Substantia nigra (tissue), 51 donors: ENCODE measurements at places on chromosomes 3 and 15.

GRCh38 chr15:93523481-93523880 lies 434.5 kb upstream of the RGMA start:
- DNase-seq, result no peak

GRCh38 chr3:146077181-146077580 lies 83.8 kb downstream of the PLOD2 start:
- DNase-seq, result no peak

GRCh38 chr3:196007744-196008335 lies 74.0 kb downstream of the TFRC start:
- no peak for DNase-seq

DNA sequence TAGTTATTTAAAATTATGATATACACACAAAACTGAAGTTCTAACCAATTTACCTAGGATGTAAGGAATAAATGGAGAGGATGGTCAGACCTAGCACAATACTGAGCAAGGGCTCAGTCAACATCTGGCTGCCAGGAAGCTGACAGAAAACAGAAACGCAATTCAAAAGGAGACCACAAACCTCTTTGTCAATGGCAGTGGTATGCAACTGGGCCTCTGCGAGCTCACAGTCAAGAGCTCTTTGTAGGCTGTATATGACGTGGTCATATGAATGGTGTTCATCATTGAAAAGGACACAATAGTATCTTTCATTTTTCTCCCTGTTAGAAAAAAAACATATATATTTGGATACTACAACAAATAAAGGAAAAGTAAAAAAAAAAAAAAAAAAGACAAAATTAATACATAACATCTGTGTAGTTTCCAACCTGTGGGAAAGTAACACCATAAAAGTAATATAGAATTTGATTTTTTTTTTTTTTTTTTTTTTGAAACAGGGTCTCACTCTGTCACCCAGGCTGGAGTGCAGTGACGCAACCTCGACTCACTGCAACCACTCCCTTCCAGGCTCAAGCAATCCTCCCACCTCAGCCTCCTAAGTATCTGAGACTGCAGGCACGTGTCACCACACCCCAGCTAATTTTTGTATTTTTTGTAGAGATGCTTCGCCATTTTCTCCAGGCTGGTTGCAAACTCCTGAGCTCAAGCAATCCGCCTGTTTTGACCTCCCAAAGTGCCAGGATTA lies 37.9 kb downstream of the UBR1 start:
- DNase-seq, result no peak

DNA sequence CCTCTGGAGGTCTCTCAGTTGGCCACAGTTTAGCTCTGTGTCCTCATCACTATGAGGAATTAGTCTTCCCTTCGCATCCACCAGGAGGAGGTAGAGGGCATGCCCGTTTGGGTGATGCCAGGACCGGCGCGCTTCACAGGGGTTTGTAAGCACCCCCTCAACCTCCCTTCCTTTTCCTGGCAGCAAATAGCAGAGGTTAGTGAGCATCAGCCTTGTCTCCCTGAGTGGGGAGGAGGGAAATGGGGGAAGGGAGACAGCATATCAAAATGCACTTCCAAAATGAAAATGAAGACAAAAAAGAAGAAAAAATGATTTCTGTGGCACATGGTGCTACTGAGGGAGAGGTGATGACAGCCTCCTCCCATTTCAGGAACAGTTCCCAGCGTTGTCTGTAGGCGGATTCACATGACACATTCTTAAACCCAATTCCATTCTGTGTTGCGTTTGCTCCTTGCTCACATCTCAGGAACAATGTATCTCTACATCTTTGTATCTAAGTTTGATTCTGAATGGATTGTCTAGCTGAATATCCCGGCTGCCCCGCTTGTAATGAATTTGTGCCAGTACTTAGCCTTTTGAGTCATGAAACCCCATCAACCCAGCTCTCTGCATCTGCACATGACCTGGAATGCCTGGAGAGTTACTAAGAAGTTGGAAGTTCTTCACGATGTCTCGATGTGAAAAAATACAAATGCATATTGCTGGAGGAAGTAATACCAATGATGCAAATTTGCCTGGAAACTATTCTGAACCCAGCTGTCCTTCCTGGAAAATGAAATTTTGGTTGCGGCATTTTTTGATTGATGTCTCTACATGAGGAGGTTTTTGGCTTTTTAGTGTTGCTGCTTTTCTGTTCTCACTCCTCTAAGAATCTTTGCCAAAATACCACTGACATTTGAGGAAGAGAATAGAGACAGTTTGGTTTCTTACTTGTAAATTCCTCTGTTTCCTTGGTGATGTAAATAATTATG lies 45.2 kb downstream of the TYRO3 start:
- DNase-seq, result peak; percentile 41

DNA sequence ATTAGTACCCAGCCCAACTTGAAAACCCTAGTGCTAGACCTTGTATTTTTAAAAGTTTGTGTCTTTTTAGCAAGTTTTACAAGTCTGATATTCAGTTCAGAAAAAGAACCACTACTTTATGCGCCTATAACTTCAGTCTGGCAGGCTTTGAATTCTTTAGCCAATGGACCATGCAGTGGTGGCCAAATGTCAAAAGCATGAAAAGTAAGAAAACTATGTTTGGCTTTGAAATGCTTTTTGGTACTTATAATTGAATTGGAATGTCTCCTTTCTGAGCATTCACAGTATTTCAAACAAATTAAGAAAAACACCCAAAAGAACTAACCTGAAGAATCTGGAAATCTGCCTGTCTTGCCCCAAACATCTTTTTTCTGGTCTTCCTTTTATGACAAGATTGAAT lies 12.8 kb downstream of the WDR48 start:
- no peak for DNase-seq

DNA sequence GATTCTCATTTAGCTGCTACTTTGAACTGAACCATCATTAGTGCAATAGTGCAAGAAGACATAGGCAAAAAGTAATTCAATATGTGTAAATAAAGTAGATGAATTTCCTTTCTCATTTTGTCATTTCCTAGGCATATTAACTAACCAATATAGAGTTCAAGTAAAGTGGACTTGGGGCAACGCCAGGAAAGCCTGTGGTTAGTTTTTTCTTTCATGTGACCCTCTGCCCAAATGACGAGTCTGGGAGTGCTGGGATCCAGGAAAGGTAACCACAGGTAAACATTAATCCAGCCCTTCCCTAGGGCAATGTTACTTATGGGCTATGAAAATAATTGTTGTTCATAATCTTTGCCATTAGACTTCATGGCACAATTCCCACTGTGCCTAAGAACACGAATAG lies 181.0 kb downstream of the VPS13C start:
- DNase-seq, result no peak

DNA sequence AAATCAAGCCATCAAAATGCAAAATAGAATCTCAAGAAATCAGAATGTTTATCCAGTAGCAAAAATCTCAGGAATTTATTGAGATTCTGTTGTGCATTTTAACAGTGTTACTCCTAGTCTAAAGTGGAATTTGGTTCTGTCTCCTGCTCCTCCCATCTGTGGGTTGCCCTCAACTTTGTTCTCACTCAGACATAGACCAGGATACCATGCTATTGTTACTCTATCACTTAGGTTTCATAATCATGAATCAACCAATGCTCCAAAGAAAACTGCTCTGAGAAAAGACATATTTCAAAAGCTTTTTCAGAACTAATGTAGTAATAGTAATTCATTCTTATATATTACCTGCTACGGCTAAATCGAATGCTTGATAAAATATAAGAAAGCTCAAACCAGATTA lies 274.7 kb downstream of the RBMS3 start:
- no peak for DNase-seq

DNA sequence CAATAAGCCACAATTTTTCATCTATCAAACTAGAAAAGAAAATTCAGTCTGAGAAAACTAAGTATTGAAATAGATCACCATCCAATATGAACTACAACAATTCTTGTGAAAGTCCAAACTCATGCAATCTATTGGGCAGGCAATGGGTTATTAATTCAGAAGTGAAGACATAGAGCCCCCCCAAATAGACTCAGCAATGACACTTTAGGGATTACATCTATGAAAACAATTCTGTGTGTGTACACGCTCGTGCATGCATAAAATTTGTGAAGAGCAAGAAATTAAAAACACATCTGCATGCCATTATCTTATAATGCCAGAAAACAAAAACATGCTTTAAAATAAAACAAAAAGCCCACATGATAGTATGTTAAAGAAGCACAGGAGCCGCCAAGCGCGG lies 151.3 kb downstream of the NR1I2 start:
- no peak for DNase-seq

GRCh38 chr3:56681984-56682461 lies 1.0 kb downstream of the TASOR start:
- DNase-seq, result no peak

DNA sequence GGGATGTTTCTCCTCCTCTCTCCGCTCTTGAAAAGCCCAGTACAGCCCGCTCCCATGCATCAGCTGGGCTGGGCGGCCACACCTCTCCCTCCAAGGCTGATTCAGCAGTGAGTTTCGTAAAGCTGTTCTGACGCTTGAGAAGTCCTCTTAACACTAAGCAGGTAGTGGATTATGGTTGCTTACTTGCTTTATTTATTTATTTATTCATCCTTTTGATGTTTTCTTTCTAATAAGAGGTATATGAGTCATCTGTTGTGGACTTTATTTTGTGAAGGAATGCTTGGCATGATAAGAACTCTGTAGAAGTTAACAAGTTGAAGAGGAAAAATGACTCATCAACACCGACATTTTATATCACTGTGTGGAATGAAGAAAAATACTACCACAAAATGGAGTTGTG lies 285.0 kb downstream of the SQOR start:
- DNase-seq, result no peak

GRCh38 chr3:137642831-137643230 lies 121.3 kb upstream of the SOX14 start:
- no peak for DNase-seq

DNA sequence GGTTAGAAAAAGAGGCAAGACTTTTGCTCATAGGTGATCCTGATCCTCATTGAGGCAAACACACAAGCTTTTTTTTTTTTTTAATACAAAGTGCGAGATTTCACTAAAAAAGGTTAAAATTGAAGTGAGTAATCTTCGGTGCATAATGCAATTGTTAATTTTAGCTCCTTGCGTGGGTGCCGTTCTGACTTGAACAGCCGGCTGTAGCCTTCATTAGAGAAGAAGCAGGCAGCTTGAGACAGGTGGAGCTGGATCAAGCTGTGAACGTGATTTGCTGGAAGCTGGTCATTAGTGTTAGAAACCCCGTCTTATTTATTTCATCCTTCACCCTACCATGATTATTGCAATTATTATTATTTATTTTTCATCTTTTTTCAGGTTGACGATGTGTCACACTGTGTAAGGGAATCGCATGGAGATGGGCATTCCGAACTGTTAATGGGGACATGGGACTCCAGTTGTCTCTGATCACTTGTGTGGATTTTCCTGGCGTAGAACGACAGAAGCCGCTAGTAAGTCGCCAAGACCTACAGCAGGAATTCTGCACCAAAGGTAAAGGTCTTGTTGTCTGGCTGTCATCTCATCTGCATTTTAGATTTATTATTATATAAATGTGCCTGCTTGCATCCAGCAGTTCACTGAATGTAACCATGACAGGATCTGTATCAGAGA lies 40.2 kb downstream of the ARPP21 start:
- DNase-seq, result no peak

DNA sequence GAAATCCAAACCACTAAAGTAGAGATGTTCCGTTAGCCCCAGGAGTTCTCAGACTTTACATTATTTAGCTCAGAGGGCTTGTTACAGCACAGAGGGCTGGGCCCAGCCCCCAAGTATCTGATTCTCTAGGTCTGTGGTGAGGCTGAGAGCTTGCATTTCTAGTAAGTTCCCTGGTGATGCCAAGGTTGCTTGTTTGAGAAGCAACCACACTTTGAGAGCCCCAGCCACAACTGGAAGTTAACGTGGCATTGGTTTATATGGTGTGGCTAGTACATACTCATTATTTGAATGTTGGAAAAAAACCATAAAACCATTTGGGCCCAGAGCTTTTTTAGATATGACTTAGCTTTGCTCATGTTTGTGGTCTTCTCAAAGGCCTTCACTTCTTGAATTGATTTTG lies 35.9 kb downstream of the PRR23E start:
- DNase-seq, result no peak

- no peak for DNase-seq
Measured at GRCh38 chr3:171865191-171865865, 22.2 kb downstream of the TMEM212 start.

GRCh38 chr15:40100123-40100946 lies 8.3 kb downstream of the BMF start:
- no peak for DNase-seq

DNA sequence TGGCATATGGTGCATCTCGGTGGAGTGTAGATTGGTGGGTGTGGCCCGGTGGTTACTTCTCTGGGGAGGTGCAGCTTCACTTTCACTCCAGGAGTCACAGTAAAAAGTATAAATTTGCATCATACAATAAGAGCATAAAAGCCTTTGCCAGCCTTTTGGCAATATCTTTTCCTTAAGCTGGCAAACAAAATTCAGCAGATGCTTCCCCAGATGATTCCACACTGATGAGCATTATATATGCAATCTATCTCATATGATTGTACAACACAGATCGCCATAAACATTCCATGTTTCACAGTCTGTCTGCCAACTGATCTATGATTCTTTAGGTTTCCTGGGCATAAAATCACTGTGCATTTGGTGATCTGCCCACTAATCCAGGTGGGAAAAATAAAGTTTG lies 120.2 kb upstream of the ALCAM start:
- DNase-seq, result no peak

DNA sequence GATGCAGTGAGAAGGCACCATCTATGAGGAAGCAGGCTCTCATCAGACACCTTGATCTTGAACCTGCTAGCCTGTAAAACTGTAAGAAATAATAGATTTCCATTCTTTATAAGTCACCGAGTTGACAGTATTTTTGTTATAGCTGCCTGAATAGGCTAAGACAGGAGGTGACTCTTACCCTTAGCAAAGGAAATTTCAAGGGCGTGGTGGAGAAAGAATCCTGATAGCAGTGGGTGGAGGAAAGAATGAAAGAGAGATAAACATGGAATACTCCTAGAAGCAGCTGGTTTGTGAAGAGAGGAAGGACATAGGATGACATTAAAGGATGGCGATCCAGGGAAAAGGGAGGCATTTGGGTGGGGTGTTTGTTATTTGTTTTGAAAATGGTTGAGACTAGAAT lies 41.4 kb downstream of the SIDT1 start:
- DNase-seq, result no peak

GRCh38 chr3:97820780-97821179 lies 1.0 kb upstream of the CRYBG3 start:
- no peak for DNase-seq

- no peak for DNase-seq
Measured at GRCh38 chr15:82995938-82996337, 9.9 kb downstream of the RAMAC start.

- DNase-seq, result no peak
Measured at GRCh38 chr3:129575997-129576384, 30.5 kb downstream of the PLXND1 start.

DNA sequence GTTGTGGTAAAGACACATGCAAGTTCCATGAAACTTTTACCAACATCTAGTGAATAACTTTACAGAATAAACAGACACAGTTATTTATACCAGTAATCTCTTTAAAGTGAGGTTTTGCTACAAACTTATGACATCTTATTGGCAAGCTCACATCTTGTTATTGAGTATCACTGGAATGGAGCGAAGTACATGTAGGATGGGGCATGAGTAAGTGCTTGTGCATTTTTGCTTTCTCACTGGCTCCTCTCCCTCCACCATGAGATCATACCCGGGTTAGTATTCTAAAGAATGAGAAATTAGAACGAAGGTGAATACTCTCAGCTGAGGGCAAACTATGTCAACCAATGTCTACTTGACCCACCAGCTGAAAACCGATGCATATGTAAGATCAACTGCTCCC lies 193.3 kb upstream of the ZNF717 start:
- DNase-seq, result no peak
